SK-N-DZ (cell line): ENCODE measurements at places on chromosomes 13 and 19.
A peak's percentile ranks its signal among the peaks of the same experiment; 100 is the strongest.

DNA sequence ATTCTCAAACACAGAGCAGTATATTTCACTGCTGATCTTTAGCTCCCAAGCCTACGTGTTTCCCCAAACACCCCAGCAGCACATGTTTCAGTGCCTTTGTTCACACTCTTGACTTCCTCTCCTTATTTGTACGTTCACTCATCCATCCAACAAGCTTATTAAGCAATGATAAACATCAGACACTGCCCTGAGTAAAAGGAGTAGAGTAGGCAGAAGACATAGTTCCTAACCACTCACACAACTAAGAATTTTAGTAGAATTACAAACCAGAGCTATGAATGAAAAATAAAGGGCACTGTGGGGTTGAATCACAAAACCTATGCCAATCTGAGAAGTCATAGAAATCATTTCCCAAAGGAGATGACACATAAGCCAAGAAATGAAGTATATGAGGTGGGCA, 213.5 kb downstream of the DIAPH3 start:
- no peak for DNase-seq

DNA sequence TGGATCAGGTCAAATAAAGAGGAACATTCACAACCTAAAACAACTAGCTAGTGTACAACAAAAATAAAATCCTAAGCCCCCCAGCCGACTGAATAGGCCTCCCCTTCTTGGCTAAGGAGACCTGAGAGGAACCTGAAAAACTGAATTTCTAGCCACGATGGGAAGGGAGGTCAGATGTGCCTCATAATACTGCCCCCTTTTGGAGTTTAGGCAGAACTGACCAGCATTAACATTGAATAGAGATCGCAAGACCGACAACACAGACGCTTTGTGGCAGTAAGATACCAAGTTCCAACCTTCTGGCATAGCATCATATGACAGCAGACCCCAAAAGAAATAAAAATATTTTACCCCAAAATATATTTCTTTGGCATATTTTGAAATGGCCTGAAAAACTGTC, 15.9 kb downstream of the CBY2 start:
- peak; percentile 25 for DNase-seq

DNA sequence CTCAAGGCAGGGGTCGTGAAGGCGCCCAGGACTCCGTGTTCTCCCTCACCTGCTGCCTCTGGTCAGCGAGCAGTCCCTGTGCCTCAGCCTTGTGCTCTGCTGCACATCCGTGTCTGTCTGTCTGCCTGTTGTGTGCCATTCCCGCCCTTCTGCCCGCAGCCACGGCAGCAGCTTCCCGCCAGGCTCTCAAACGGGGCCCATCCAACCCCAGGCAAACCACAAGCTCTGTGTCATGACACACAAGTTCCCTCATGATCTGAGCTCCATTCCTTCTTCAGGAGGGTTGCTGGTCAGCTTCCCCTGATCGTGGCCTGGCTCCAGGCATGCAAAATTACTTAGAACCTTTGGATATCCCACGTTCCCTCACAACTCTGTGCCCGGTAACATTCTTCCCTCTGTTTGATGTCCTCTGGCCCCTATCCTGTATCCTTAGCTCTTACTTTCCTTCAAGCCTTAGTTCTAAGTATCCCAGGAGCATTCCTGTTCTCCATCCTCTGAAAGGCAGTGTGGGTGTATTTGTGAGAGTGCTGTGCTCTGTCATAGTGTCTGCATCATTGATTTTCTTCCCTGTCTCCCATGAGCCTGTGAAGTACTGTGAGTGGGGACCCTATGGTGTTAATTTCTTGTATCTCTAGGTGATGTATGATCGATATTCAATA, 3.2 kb downstream of the GPR183 start:
- no peak for DNase-seq

GRCh38 chr13:106514928-106515634, 20.4 kb downstream of the EFNB2 start:
- DNase-seq = no peak

DNA sequence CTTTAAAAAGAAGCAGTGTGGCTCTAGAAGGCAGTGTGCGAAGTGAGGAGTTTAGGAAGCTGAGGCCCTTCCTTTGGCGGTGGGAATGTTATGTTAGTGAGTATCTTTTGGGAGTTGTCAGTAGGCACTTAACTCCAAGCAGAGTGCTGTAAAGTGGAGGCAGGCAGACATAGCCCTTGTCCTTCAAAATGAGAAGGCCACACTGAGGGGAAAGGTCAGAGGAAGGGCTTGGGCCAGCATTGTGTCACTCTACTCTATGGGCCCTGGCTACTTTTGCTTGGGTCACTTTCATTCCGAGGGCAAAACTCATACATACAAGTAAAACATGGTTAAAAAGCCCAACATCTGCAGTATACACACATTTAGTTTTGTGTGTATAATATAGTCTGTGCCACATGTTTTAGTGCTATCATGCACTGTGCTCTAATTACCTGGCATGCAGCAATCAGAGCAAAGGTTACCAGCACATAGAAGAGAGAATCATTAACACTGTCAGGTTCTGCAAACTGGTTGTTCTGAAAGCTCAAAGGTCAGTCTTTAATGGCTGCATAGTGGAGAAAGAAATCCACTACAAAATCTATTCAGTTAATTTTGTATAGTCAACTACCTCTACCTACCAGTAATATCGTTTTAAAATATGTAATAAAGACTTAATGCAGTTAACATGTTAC, 64.4 kb downstream of the WASF3 start:
- no peak for DNase-seq

GRCh38 chr19:38224014-38224862, at the start of gene DPF1:
DPF1 (minus strand) TSS chr19:38224222; CDS start chr19:38224142, 80 bp downstream.
- DNase-seq = peak; percentile 80

GRCh38 chr13:48585456-48585840, 52.6 kb upstream of the RCBTB2 start:
- DNase-seq = no peak

DNA sequence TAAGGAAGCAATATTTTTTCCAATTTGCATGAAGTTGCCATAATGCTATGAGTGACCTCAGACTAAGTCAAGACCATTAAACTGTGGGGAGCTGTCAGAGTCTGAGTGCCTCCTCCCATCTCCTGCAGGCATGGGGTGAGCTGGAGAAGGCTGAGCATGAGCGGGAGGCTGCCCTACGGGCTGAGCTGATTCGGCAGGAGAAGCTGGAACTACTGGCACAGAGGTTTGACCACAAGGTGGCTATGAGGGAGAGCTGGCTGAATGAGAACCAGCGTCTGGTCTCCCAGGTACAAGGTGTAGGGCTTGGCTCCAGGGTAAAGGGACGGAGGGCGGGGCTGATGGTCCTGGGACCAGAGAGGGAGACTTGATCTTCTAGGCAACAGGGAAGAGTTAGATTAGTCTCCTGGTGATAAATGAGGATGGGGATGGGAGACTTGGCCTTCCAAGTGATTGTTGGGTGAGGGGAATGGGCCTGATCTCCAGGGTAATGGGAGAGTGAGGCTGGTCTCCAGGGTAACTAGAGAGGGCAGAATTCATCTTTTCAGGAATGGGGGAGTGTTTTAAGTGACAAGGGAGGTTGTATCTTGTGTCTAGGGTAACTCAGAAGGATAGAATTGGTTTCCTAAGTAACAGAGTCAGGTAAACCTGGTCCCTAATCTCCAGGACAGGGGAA, 36.0 kb downstream of the SPTBN4 start:
- peak; percentile 55 for DNase-seq

DNA sequence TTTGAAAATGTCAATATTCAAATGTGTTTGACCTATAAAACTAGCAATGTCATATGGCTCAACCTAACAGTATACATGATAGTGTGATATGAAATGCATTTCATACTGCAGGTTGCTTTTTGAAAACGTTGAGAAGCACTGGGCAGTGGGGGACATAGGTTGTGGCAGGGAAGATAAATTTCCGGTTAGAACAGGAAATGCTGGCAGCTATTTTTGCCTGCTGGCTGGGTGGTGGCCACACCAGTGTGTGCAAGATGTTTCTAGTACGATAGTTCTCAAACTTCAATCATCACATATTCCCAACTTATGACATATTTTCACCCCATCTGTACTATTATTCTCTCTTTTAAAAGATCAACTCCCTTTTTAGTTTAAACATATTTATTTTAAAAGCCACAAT, 17.2 kb downstream of the FXYD5 start:
- no peak for DNase-seq

GRCh38 chr19:51676566-51677083, 16.5 kb upstream of the SPACA6 start:
- DNase-seq = no peak

DNA sequence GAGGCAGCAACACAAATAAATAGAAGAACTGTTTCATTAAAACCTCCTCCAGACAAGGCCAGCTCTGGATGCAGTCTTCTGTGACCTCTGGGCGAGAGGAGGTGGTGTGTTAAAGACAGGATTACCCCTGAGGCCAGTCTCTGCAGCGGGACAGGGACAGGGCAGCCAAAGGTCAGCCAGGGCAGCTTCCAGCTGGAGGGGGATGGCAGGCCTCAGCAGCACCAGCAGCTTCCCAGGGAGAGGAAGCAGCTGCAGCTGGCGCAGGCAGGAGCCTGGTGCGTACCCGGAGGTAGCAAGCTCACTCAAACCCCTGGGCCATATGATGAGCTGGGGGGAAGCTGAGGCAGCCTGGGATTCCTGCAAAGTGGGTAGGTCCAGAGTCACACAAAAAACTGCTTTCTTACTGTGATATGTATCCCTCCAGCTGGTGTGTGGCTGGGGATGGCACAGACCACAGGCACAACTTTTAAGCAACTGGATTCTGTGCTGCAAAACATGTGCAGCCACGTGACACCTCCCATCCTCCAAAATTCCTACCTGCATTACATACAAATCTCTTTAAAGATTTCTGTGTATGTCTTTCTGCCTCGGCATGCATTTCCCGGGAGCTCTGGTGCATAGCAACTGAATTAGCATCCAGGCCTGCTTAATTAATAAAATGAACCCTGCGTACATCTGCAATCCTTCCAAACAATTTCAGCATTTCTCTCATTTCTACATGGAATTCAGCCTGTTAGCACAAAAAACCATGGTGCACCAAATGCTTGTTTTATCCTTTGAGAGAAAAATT, 238.3 kb upstream of the MAB21L1 start:
- peak; percentile 76 for DNase-seq

DNA sequence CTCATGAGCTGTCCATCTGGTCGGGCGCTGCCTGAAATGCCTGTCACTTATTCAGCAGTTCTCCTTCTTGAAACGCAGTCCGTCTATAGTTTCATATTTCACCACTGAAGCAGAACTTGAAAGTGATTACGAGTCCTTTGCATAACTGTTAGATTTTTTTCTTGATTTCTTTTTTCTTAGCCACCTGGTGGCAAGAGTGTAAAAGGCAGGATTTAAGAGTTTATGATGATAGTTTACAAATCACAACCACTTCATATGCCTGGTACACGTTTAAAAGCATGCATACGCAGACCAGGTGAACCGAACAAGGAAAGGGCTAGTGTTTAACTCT, 45.8 kb downstream of the GGACT start:
- peak; percentile 32 for DNase-seq

GRCh38 chr13:31930901-31931522, 100.6 kb upstream of the FRY start:
- DNase-seq = no peak

DNA sequence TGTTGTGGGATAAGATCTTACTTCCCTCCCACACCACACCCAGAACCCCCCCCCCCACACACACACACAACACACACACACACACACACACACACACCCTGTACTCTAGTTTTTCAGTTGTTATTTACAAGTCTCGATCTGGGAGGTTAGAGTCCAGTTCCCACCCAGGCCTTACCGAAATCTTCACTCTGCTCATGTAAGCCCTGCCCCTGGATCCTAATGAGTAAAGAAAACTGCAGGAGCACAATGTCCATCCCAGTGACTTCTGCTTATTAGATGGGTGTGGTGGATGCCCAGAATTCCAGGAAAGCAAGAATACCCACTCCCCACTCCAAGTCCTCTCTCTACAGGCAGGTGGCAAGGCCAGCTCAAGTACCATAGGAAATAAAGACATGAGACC, 23.0 kb downstream of the STARD13 start:
- DNase-seq = no peak

DNA sequence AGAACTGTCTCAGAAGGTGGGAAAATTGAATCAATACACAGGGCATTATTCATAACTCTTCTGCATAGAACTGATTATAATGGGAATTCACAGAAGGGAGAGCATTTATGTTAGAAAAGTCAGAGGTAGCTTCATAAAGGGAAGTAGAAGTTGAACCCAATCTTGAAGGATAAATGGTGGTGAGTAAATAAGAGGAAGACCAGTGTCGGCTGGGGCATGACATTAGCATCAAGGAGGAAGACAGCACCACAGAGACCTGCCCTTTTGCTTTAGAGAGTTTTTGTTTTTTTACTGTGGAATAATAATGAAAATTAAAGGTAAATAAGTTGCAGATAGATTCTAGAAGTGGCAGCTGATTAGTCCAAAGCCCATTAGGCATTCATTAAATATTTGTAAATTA, 21.9 kb downstream of the CDC16 start:
- DNase-seq = no peak

GRCh38 chr19:1252221-1252820, 3.9 kb downstream of the MIDN start:
- no peak for DNase-seq

- DNase-seq = no peak
Measured at GRCh38 chr13:44306371-44307192, 67.0 kb upstream of the SERP2 start.

GRCh38 chr19:18672606-18673337, 10.7 kb upstream of the CRTC1 start:
- DNase-seq = peak; percentile 59

- peak; percentile 23 for DNase-seq
Measured at GRCh38 chr13:30363725-30364124, 56.4 kb upstream of the KATNAL1 start.

DNA sequence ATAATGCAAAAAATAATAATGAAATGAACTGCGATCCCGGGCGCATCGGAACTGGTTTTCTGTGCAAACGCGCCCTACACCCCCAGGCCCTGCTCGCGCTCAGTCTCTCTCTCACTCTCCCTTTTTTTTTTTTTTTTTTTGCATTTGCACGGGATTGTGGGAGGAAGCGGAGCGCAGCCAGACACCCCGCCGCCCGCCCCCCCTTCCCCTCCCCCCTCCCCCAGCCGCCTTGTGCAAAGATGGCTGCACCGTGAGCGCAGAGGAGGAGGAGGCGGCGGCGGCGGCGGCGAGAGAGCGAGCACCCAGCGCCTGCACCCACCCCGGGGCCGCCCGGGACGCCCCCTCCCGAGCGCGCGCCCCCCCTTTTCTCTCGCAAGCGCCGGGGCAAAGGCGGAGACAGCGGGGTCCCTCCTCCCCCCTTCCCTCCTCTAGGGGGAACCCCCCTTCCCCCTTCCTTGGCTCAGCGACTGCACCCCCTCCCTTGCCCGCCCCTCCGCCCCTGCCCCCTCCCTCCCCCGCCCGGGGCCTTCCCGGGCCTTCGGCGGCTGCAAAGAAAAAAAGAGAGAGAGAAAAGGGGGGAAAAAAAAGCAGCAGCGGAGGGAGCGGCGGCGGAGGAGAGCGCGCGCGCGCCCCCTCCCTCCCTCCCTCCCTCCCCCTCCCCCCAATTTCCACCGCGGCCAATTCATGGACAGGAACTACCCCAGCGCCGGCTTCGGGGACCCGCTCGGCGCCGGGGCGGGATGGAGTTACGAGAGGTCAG, at the start of gene PRR12:
PRR12 (plus strand) TSS at position 212 of the 760 bp plus-strand sequence; CDS start at position 685, 473 bp downstream.
- peak; percentile 48 for DNase-seq

DNA sequence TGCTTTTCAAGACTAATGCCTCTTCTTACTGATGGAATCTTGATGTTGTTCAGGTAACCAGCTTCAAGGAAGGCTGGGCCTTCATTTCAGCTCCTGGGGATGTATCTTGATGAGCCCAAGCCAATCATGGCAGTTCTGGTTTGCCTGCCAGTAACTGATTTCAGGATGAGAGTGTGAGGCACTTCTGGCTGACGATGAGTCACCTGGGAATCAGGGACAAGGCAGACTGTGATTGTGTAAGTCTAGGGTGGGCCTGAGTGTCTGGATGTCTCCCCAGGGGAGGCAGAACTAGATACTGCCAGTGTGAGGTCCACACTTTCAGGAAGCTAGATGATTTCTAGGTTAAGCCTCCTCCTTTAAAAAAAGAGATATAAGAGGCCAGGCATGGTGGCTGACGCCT, 77.3 kb upstream of the KL start:
- DNase-seq = no peak
